ENCODE measurements at places on chromosomes 16 and 17. TPM values are rescaled to one million over a fixed set of nuclear protein-coding genes. Genes with fewer than 3 reads are reported as not detected.
A peak's percentile ranks its signal among the peaks of the same experiment; 100 is the strongest.

GRCh38 chr17:81285179-81285878 is 9.8 kb downstream of the SLC38A10 start:
- DNase-seq, result peak; percentile 59

DNA sequence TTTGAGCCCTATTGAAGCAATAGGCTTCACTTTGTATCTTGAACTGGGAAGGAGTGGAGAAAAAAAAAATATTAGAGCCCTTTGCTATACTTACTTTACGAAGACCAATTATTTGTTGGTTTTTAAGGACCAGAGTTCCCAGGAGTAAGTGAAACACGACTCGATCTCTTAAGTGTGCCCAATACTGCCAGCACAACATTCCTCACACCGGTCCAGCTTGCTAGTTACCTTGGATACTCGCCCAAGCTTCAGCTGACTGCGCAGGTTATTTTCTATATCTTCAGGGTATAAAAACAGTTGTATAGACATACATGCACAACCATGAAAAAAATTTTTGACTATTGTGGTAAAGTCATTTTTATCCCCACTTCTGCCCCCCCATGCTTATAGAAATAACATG is 72.1 kb downstream of the RPTOR start:
- no peak for DNase-seq

GRCh38 chr16:57576429-57576870 is 34.0 kb downstream of the ADGRG5 start:
- peak; percentile 94 for DNase-seq

- no peak for DNase-seq
Measured at GRCh38 chr16:68740628-68741346, 3.7 kb downstream of the CDH1 start.

- DNase-seq, result no peak
Measured at GRCh38 chr16:75143941-75144340, 4.4 kb upstream of the ZFP1 start.

Gene PHOSPHO1
- total RNA-seq, result 0.21 TPM

- no peak for DNase-seq
Measured at GRCh38 chr17:40607641-40608040, 40.0 kb downstream of the SMARCE1 start.

- no peak for DNase-seq
Measured at GRCh38 chr17:32907583-32907982, 20.4 kb upstream of the TMEM98 start.

- DNase-seq, result no peak
Measured at GRCh38 chr16:4362476-4363135, 9.0 kb upstream of the VASN start.

DNA sequence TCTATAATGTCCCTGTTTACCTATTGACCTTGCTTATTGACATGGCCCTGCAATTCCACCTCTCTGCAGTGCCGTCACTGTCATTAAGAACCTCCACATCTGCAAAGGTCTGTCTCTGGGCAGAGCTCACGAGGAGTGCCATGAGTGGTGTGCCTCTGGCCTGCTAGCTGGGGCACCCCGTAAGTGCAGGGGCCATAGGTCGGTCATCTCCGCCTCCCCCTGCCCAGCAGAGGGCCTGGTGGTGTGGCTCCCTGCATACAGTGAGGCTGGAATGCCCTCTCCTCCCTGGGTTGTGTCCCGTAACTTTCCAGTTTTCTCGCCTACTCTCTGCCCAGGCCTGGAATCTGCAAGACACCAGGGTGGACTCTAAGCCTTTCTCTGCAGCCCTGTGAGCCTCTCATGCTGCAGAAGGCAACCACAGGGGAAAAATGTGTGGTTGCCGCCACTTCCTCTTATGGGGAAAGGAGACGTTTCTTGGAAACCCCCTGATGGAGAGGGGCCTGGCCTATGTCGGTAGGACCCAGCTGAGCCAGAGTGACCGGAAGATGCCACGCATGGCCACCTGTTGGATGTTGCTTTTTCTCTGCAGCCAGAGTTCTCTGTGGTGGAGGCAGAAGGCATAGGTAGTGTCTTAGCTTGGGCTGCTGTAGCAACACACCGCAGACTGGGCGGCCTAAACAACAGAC is 2.7 kb upstream of the SNX20 start:
- DNase-seq, result no peak

Gene SLC5A11
- not detected for total RNA-seq

- DNase-seq, result no peak
Measured at GRCh38 chr16:4593086-4593485, 21.6 kb downstream of the UBALD1 start.

- no peak for DNase-seq
Measured at GRCh38 chr17:5563456-5563855, 20.9 kb downstream of the NLRP1 start.

DNA sequence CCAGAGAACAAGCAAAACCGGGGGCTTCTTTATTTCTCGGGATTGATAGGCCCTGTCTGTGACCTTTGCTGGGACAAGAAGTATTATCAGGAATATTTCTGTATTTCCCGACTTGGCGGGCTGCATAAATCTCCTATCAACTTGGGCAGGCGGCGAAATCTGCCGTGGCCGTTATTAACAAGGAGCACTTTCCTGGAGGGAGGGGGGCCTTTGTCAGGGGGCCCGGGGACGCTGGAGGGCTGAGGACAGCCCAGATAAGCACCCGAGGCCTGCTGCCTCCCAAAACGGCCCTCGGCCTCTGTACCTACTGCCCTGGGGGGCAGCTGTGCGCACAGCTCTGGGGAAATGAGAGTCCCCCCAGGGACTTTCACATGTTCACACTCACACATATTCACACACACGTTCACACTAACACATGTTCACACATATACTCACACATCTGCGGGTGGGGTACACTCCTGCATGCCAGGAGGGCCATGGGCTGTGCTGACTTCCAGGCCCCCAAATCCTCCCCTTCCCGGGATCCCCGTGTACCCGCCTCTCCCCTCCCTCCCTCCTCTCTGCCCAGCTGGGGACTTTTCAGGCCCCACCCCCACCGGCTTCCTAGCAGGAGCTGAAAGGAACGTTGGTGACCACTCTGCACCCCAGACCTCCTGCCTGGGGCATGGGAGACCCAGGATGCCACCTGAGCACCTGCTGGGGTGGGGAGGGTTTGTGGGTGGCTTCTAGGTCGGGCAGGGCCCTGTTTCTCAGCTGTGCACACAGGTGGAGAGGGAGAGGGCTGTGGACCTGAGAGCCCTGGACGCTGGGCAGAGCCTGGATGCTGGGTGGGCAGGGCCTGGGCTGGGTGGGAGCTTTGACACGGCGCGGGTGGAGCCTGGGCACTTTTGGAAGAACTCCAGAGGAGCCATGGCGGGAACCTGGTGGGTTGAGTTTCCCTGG is 24.3 kb upstream of the GSE1 start:
- DNase-seq, result no peak

- no peak for DNase-seq
Measured at GRCh38 chr17:59485015-59485414, 80.4 kb upstream of the DHX40 start.

Gene TEDC2
- total RNA-seq, result not detected

DNA sequence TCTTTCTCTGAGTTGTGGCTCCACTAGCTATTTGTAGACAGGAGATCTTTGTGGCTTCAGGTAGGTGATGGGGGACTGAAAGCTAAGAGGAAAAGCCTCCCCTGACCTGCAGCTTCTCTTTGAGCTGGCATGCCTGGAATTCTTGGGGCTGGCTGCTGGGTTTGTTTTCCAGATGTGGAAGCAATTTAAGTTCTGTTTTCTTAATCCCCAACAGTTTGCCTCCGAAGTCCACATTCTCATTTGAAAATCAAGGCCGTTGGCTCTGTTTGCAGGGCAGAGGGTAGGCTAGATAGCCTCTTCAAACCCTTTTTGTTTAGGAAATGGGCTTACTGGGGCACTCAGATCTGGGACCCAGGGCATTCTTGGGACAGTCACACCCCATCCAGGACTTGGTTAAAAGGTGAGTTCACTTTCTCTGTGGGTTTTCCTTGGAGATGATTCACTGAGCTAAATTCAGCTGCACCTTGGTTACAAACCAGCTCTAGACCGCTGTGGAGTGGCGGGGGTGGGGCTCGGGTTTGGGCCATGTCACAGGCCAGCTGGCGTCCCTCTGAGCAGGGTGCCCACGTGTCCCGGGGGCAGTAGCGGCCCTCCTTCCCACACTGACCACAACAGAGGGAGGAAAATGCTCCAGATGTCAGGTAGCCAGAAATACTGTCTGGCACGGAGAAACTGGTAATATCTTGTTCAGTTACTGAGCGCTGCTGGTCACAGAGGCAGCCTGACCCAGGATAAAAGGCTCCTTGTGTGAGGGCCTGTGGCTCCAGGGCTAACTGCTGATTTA is 108.5 kb downstream of the RAB11FIP4 start:
- no peak for DNase-seq

Gene ZNF267
- 12.2 TPM for total RNA-seq

- no peak for DNase-seq
Measured at GRCh38 chr17:51010173-51010675, 110.4 kb downstream of the SPAG9 start.

DNA sequence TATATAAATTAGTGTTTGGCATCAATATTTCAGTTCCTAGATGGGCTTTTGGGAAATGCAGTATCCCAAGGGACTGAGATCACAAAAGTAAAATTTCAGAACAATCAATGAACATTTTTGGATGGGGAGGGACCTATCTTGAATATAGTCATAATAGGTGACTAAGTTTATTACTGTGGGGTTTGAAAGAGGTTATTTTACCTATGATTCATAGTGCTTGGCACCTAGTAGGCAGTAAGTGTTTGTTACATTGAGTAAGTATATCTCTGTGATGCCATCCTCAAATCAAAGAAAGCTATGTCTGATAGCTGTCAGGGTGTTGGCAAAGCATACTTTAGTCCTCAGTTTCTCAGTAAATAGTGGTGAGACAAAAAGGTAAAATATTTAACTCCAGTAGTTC is 36.9 kb downstream of the ZNF207 start:
- no peak for DNase-seq

DNA sequence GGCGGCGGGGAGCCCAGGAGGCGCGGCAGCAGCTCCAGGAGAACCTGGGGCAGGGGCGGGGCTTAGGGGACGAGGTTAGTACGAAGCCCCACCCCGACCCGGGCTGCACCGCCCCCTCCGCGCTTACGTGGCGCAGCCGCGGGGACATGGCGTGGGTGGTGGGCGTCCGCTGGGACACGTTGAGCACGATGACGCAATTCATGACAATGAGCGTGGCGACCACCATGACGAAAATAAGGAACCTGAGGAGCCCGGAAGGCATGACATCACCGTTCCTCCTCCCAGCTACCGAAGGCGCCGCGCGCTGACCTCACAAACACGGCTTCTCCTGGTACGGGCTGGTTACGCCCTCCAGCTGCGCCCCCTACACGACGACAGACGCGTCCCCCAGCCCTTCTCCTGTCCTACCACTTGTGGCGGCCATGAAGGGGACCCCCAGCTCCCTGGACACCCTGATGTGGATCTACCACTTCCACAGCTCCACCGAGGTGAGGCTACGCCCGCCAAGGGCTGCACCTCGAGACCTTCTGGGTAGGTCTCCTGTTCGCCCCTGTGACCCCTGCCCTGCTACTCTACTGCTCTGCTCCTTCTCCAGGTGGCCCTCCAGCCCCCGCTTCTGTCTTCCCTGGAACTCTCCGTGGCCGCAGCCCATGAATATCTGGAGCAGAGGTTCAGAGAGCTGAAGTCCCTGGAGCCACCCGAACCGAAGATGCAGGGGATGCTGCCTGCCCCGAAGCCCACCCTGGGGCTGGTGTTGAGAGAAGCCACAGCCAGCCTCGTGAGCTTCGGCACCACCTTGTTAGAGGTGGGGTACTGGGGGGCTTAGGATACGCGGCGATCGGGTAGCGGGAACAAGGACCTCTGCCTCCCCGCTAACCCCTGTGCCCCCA is at the start of gene C17orf107:
TSS of gene C17orf107 (plus strand) at position 196 of the 890 bp plus-strand sequence. CDS start at position 423, 227 bp downstream.
- peak; percentile 79 for DNase-seq

DNA sequence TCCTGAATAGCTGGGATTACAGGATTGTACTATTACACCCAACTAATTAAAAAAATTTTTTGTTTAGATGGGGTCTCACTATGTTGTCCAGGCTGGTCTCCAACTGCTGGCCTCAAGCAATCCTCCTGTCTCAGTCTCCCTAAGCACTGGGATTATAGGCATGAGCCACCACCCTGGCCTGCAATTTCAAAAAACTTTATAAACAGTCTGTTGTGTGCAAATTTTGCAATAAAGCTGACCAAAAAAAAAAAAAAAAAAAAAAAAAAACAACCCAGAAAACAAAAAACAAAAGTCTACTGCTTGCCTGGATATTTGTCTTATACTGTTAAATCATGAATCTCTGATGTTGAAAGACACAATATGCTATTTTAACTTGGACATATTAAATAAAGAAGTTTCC is 4.4 kb downstream of the CREBBP start:
- DNase-seq, result no peak

DNA sequence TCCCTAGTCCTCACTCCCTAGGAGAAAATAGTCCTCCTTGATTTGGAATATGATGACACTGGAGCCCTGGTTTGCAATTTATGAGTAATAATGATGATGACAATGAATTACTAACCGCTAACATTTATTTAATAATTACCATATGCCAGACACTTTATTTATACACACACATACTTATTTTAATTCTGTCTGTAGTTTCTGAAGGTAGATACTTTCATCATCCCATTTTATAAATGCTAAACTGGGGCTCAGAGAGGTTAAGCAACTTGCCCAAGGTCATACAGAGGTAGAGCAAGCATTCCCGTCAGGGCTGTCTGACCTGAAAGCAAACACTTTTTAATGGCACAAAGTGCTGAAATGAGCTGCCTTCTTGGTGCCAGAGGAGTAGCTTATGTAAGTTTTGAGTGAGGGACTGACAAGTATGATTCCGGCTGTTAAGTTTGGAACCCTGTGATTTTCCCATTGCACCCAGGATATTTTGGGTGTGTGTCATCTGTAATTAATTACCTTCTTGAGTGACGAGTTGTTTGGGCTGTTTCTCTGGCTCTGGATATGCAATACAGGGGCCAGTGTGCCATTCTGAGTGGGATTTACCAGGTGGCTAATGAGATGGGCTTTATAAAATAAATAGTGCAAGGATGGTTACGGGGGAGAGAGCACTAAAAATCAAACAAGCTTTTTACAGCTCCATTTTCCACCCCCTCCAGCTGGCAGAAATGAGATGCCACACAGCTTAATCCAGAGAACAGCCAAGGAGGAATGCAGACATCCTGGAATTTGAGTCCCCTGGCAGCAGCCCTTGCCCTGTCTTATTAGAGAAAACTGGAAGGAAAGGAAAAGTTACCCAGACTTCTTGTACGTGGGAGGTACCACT is 211.8 kb downstream of the SNX29 start:
- no peak for DNase-seq

Gene DLX3
- total RNA-seq, result not detected

DNA sequence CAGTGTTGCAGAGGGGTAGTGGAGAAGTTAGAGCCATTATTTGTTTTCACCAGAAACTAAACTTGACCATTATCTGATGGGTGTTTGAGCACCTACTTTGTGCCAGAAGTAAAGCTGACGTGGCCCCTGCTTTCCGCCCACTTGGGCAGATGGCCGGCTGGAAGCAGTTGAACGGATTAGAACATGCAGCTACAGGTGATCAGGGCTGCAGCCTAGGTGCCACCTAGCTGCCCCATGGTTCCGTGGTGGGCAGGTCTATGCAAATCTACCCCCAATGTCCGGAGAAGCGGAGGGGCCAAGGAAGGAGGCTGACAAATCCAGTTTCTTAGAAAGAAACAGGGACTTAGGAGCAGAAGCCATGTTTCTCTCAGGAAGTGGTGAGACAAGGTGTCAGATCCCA is 62.7 kb downstream of the B9D1 start:
- DNase-seq, result no peak

Gene TSNAXIP1
- total RNA-seq, result 3.6 TPM
